Globus pallidus (tissue), 1 donor: ENCODE measurements at places on chromosomes 2 and 18.

- no peak for DNase-seq
These were observed 15.8 kb downstream of the PKDCC start for GRCh38 chr2:42063431-42064171.

DNA sequence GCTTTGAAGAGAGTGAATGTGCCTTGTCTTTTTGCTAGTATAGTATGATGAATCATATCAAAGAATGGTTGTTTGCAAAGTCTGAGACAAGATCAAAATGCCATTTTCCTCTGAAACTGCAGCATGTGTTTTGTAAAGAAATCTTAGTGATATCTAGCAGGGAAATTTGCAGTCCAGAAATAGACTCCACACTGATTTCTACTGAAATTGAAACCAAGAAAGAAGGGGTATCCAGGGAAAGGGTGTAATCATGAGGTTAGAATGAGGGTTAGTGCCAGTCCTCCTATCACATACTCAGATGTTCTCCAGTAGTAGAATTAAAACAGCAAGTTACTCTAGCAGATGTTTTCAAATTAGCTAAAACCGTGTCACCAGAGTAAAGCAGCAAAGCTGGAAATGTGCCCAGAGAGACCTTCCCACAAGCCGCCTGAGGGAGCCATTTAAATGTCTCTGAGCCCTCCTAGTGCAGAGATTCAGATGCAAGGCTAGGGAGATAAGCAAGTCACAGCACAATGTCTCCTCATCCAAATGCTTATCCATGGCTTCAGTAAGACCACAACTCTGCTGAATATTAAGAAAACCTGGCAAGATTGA, 4.9 kb downstream of the DLGAP1 start:
- DNase-seq: no peak

- no peak for DNase-seq
These were observed 60.7 kb upstream of the AQP4 start for GRCh38 chr18:26926066-26926675.

- no peak for DNase-seq
These were observed 2.1 kb downstream of the KLHL14 start for GRCh38 chr18:32770666-32771168.

DNA sequence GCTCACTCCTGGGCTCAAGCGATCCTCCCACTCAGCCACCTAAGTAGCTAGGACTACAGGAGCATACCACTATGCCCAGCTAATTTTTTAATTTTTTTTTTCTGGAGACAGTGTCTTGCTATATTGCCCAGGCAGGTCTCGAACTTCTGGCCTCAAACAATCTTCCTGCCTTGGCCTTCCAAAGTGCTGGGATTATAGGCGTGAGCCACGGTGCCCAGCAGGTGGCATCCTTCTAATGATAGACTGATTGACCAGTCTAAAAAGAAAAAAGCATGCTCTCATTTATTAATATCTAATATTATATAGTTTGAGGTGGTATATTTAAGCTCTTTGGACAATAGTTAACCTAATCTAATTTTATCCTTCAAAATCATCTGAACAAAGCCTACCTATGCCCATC, 198.6 kb downstream of the CAMKMT start:
- no peak for DNase-seq

- DNase-seq: no peak
These were observed 134.6 kb downstream of the CTIF start for GRCh38 chr18:48673456-48673852.

- no peak for DNase-seq
These were observed 285.1 kb downstream of the MBD5 start for GRCh38 chr2:148306027-148306426.

DNA sequence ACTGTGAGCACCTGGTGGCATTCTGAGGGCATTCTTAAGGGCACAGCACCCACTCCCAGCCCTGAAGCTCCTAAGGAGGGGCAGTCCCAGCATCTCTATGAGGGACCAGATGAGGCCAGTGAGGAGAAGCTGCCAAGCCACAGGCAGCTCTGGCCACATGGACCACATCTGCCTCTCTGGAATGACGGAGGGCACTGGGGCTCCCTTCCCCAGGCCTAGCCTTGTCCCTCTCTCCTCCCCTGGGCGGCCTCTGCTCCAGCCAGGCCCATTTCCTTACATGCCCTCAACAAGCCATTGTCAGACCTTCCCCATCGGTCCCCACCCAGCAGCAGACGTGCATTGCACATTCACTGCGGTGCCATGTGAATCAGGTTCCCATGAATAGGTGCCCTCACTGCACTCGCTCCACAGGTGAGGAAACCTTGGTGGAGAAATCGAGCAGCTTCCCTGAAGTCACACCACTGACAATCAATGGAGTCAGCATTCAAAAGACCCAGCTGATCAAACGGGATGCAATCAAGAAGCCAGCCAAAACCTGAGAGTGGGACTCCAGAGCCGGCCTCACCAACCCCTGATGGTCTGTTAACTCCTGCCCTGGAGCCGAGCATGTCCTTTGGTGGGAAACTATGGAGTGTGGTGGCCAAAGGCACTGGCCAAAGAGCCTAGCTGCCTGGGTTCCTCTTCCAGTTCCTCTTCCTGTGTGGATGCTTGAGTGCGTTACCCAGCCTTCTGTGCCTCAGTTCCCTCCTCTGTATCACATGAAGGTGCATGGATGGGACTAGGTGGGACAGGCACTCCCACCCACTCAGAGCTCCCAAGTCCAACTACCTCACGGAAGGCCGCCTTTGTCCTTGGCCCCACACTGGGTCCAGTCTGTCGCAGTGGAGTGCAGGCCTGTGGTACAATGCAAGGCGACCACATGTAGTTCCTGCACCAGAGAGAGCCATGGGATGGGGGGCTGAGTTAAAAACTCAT, 147.3 kb downstream of the ZFP36L2 start:
- no peak for DNase-seq

- no peak for DNase-seq
These were observed 211.2 kb downstream of the VAPA start for GRCh38 chr18:10124967-10125366.

GRCh38 chr2:168139852-168140251, 107.5 kb downstream of the STK39 start:
- DNase-seq: no peak

- no peak for DNase-seq
These were observed 101.9 kb downstream of the GPD2 start for GRCh38 chr2:156538083-156538504.

DNA sequence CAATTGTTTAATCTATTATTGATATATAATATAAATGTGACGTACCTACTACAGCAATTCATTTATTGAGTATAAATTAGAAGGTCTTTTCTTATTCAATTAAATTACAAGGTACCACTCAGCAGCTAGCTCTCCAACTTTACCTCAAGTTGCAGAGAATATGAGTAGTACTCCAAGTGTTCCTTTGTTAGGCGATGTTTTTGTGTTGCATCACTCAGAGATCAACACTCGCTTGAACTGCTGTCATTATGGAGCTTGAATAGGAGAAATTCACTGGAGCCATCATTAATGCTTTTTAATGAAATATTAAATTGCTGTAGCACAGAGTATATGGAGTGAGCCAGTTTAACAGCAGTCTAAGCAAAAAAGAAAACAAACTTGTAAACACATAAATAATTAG, 320.0 kb downstream of the FSIP2 start:
- no peak for DNase-seq

DNA sequence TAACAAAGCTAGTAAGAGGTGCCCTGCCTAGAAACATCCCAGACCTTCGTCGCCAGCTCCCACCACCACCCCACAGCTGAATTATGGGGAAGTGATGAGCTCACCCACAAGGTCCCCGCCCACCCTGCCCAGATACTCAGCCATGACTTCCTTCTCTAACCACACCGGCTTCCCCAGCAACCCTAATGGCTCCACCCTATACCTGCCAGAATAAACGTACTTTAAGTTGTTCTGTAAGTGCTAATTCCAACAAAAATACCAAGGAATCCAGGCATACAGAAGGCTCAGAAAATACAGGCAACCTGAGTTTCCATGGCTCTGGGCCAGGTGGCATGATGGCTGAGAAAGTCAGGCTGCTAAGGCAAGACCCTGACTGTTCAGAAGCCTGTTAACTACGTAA, 39.1 kb downstream of the TMEM163 start:
- no peak for DNase-seq

- DNase-seq: no peak
These were observed 112.3 kb upstream of the UXS1 start for GRCh38 chr2:106306387-106306786.

GRCh38 chr2:156695020-156695419, 258.8 kb downstream of the GPD2 start:
- DNase-seq: no peak
